ENCODE measurements at places on chromosomes 1 and 21.

- H3K27ac ChIP-seq: no peak overlapping the region
- no peaks in the 10 kb centered on the region for H3K4me1 ChIP-seq
- DNase-seq: no peak
- no peaks in the 10 kb centered on the region for H3K27me3 ChIP-seq
These were observed 171.4 kb upstream of the SNX7 start for GRCh38 chr1:98490099-98490498.

DNA sequence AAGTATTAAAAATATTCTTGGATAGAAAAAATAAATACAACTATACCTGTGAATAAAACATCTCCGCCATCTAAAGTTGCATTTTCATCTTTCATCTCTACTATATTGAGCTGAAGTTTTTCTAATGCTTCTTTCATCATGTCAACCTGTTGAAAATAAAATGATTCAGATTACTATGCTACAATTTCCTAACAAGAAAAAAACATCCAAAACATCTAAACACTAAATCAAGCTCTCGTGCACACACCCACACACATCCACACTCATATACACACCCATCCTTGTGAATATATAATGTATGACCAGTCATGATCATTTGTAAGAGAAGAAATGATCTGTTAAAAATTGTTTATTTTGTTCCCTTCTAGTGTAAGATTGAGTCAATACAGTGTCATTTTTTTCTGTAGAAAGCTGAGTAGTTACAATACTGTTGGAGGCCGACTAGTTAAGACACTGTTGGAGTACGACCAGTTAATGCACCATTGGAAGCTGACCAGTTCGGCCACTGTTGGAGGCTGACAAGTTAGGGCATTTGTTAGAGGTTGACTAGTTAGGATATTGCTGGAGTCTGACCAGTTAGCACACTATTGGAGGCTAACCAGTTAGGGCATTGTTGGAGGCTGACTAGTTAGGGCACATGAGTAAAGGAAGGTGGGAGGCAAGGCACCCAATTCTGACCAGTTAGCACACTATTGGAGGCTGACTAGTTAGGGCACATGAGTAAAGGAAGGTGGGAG lies 82.4 kb upstream of the BCL10 start:
- no peak for DNase-seq
- peak overlapping the region; percentile 56 for H3K27ac ChIP-seq
- H3K4me3 ChIP-seq: no peak overlapping the region
- H3K27me3 ChIP-seq: no peaks in the 10 kb centered on the region
- no peaks in the 10 kb centered on the region for H3K36me3 ChIP-seq

GRCh38 chr1:223304931-223305330 lies 59.0 kb downstream of the SUSD4 start:
- no peak for DNase-seq
- no peak overlapping the region for H3K4me3 ChIP-seq
- no peak overlapping the region for H3K27ac ChIP-seq
- H3K27me3 ChIP-seq: no peaks in the 10 kb centered on the region
- no peaks in the 10 kb centered on the region for H3K36me3 ChIP-seq
- H3K4me1 ChIP-seq: no peaks in the 10 kb centered on the region

DNA sequence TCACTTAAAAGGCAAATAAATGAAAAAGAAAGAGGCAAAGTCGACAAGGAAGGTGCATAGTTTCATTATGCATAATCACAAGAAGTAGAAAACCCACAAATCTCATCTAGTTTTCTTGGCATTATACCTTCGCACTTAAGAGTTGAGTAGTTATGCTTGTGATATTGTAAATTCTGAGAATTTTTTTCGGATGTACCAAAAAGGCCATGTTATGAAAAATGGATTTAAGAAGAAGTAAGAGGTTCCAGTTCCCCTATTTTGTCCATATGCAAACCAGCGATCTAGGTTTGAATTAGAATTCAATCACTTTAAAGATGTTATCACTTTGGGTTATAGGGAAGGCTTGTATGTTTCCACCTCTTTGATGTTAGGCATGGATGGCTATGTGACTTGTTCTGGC lies 7.9 kb upstream of the ERICH3 start:
- H3K27me3 ChIP-seq: no peaks in the 10 kb centered on the region
- H3K27ac ChIP-seq: no peak overlapping the region
- no peaks in the 10 kb centered on the region for H3K4me1 ChIP-seq
- no peak overlapping the region for H3K4me3 ChIP-seq

GRCh38 chr1:155134322-155134721 lies 1.3 kb upstream of the SLC50A1 start:
- DNase-seq: no peak
- no peak overlapping the region for H3K4me3 ChIP-seq
- H3K4me1 ChIP-seq: peaks cover 38% of the 10 kb centered on the region
- peaks cover 22% of the 10 kb centered on the region for H3K27me3 ChIP-seq
- no peaks in the 10 kb centered on the region for H3K36me3 ChIP-seq

- DNase-seq: no peak
- no peaks in the 10 kb centered on the region for H3K4me1 ChIP-seq
These were observed 21.9 kb upstream of the ASAP3 start for GRCh38 chr1:23505851-23506250.

DNA sequence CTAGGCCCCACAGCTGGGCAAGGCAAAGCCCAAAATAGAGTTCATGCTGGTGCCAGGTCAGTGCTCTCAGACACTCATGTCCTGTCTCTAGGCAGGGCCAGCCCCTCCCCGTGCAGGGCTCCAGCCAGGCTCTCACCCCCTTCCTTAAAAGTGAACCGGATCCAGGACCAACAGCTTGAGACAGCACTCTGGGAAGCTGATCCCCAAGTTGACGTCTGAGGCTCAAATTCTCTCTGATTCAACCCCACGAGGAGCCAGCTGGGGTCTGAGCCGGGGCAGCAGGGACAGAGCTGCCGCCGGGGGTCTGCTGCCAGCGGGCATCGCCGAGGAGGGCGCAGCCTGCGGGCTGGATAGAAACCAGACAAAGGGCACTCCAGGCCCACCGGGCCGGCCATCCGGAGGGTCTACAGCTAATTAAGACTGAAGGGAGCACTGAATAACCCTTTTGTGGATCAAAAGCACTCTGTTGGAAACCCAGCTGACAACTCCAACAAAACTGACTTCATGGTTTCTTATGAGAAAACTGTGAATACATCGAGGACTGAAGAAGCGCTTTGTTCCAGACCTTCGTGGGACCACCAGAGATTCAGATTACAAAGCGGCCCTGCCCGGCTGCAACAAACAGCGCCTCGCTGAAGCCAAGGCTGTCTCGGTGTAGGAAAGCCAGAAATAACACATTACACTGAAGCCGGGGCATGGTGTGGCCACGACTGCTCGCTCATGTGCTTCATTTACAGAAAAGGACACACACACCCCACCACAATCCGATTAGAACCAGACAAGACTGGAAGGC lies 95.8 kb downstream of the PSMG1 start:
- no peaks in the 10 kb centered on the region for H3K4me1 ChIP-seq
- peak overlapping the region; percentile 76 for H3K27ac ChIP-seq
- no peaks in the 10 kb centered on the region for H3K36me3 ChIP-seq
- H3K27me3 ChIP-seq: no peaks in the 10 kb centered on the region

DNA sequence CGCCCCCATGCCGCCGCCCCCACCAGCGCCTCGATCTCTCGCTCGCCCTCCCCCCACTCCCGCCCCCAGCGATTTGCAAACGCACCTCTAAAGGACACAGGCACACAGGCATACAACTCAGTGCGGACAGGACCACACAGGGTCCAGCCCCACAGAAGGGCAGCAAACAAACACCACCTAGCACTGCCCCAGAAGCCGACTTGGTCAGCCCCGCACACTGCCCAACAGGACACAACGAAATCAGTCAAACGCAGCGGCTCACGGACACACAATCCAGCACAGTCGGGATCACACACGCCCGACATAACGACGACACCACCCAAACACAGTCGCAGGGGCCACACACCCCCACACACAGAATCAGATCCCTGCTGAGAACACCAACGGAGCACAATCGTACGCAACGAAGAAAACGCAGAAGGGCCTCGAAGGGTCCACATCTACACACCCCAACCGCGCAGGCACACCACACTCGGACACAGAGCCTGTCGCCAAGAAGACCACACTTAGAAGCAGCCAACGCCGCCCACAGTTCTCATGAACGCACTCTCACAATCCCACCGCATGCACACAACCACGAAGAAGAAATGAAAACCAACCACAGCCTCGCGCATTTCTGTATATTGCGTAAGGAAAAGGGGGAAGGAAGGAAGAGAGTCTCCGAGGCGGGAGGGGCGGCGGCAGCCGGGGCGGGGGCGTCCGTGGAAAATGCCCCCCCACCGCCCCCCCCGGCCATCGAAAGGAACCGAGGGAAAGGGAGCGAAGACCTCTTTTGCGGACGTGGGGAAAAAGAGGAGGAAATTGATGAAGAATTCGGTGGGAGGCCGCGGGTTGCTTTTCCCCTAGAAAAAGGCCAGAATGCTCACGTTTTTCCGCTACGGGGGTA lies 481 bp downstream of the TAL1 start:
- H3K4me3 ChIP-seq: peak overlapping the region; percentile 28
- DNase-seq: peak; percentile 47
- no peaks in the 10 kb centered on the region for H3K36me3 ChIP-seq
- peaks cover 11% of the 10 kb centered on the region for H3K27me3 ChIP-seq
- no peak overlapping the region for H3K27ac ChIP-seq
- peaks cover 21% of the 10 kb centered on the region for H3K4me1 ChIP-seq

GRCh38 chr1:10713614-10714013 lies 82.8 kb downstream of the CASZ1 start:
- no peak overlapping the region for H3K4me3 ChIP-seq
- H3K36me3 ChIP-seq: no peaks in the 10 kb centered on the region
- H3K4me1 ChIP-seq: no peaks in the 10 kb centered on the region

DNA sequence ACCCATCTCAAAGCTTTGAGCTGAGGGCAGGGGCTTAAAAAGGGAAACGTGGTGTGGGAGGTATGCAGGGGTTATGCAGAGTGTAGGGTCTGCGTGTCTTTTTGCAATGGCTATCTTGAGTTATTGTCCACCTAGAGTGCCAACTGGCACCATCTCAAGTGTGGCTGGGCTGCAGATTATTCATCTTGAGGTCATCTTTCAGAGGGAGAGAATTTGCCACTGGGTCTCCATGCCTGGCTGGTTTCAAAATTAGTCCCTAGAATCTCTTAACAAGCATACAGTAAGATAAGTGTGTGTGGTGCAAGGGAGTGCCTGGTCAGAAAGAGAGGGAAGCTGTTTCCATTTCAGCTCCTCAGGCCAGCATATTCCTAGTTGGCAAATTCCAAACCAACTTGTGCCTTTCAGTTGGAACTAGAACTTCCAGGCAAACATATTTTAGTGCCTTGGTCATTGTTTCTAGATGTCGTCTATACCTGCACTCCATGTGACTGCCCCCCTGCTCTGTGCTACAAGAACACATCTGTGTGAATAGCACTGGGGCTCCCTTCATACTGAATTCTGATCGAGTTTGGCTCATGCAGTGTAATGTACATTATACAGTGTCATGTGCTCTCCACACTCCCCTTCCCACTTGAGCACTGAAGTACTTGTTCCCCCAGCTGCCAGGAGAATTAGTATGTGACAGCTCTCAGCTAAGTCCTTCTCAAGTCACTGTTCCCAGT lies 5.0 kb upstream of the OR2T8 start:
- H3K27me3 ChIP-seq: no peaks in the 10 kb centered on the region
- no peak overlapping the region for H3K4me3 ChIP-seq
- no peak overlapping the region for H3K27ac ChIP-seq
- H3K4me1 ChIP-seq: no peaks in the 10 kb centered on the region
- no peaks in the 10 kb centered on the region for H3K36me3 ChIP-seq

- no peak overlapping the region for H3K4me3 ChIP-seq
- no peaks in the 10 kb centered on the region for H3K4me1 ChIP-seq
- DNase-seq: no peak
- no peak overlapping the region for H3K27ac ChIP-seq
These were observed 60.5 kb downstream of the USP24 start for GRCh38 chr1:55154616-55155015.

DNA sequence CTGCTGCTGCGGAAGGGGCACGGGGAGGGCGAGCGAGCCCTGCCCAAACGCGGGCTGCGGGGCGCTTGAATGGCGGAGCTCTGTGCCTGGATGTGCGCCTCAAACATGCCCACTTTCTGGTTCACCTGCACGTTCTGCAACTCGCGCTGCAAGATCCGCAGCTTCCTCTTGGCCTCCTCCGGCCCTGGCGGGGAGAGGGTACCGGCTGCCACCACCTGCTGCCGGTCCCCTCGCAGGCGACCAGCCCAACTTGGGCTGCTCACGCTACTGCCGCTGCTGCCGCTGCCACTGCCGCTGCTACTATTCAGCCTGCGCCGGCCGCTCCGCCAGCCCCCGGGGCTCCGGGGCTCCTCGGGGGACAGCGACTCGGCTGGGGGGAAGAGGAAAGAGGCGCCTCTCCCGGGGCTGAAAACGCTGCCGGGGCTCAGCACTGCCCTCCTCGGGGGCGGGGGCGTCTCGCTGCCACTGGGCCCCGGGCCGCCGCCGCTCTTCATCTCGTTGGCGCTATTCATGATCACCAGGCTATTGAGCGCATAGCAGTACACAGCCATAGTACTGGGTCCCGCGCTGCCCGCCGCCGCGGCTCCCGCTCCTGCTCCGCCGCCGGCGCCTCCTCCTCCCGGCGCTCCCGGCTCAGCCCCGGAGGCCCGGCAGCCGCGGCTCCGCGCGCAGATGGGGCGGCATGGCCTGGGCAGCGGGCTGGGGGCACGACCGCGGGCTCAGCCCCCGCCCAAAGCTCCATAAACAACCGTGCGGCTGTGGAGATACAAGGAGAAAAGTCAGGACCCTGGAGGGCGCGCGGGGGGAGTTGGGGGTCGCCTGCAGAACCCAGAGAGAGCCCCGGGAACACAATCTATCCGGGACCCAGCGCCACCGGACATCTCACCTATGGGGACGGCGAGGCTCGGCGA lies 1.9 kb downstream of the ITPKB start:
- peaks cover 43% of the 10 kb centered on the region for H3K4me1 ChIP-seq
- H3K27me3 ChIP-seq: no peaks in the 10 kb centered on the region
- H3K27ac ChIP-seq: peak overlapping the region; percentile 79
- H3K4me3 ChIP-seq: peak overlapping the region; percentile 73
- no peaks in the 10 kb centered on the region for H3K36me3 ChIP-seq
- peak; percentile 37 for DNase-seq

DNA sequence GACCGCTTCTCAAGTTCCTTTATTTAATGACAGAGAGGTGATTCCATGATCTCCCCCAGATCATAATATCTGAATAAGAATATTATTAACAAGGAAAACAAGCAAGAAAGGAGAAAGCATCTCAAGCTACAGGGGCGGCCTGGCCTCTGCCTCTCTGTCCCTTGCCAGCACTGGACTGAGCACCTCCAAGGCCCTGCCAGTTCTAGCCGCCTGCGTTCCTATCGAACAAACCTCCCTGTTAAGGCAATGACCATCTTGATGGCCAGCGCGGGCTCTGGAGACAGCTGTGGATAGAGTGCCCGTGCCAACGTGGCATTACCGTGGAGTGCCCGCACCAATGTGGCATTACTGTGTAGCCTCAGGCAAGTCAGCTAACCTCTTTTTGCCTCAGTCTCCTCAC lies 84.8 kb downstream of the NPHP4 start:
- no peaks in the 10 kb centered on the region for H3K4me1 ChIP-seq
- no peaks in the 10 kb centered on the region for H3K27me3 ChIP-seq
- no peaks in the 10 kb centered on the region for H3K36me3 ChIP-seq

DNA sequence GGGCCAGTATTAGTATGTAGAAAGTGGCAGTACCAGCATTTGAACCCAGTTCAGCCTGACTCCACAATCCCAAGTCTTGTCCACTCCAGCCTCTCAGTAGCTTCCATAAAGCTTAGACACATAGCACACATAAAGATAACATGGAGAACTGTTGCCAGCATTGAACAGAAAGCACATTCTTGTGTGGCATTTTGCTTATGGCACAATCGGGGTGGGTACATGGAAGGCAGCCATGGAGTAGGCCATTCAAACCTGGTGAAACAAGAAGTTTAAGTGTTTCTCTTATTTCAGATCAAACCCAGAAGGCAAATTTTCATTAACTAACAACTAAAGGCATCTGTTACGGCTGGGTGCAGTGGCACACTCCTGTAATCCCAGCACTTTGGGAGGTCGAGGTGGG lies 102.7 kb downstream of the HIVEP3 start:
- no peak overlapping the region for H3K27ac ChIP-seq
- no peaks in the 10 kb centered on the region for H3K36me3 ChIP-seq
- no peaks in the 10 kb centered on the region for H3K4me1 ChIP-seq
- H3K4me3 ChIP-seq: no peak overlapping the region
- DNase-seq: no peak
- no peaks in the 10 kb centered on the region for H3K27me3 ChIP-seq
